Posterior cingulate gyrus (tissue), 11 donors: ENCODE measurements at places on chromosomes 11 and 22.

GRCh38 chr22:49789289-49790141, 38.2 kb downstream of the BRD1 start:
- no peak for DNase-seq

DNA sequence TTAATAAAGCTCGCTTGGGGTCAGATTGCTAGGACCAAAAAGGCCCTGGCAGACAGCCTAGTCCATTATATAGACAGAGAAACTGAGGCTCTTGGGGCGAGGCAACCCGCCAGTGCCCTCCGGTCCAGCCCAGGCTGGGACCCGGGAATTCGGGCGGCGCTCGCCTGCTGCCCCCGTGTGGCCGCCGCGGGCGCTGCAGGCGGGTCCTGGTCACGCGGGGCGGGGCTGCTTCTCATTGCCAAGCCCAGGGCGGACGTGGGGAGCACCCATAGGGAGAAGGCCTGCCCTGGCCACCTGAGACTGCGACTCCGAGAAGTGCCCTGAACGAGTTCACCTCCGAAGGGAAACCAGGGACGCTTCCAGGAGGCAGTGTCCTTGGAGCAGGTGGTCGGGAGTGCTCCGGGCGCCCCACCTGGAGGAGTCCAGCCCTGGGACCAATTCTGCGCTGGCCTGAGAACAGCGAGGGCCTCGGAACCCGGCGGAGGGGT, 36.0 kb upstream of the CSNK1E start:
- DNase-seq, result peak; percentile 74

GRCh38 chr11:128522943-128523518, 64.3 kb downstream of the ETS1 start:
- no peak for DNase-seq

DNA sequence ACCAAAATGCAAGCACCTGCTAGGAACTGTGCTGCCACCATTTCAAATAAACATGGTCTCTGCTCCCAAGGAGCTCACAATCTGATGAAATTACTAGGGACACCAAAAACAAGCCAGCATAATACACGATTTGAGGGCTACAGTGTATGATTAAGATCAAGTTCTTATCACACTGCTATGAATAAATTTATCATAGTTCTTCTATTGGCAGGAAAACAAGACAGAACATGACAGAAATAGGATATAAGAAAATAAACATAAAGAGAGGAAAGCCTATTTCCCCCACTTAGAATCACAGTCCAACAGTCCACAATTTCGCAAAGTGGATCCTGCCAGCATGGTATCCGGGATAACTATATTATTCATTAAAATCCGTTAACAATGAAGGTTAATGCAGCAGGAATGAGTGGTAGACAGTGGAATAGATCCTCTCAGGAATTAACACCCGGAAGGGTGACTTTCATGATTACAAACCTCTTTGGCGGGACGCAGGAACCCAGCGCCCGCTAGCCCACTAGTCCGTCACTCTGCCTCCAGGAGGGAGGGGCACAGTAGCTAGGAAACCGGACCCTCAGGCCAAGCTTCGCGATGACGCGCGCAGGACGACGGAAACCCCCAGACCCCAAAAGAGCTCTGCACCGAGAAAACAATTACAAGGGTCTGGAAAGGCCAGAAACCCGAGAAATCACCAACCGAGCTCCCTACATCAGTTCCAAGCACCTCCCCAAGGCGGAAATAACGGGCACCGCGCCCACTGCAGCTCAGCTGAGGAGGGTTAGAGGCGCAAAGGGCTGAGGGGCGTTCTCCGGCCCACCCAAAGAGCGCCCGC, 607 bp downstream of the CCDC82 start:
- peak; percentile 10 for DNase-seq

- DNase-seq, result no peak
Observed at GRCh38 chr22:44180706-44181032, at the start of gene PARVG. Gene PARVG, plus strand, starts transcription at chr22:44180925. Its CDS starts 2,405 bp downstream, at chr22:44183330.

DNA sequence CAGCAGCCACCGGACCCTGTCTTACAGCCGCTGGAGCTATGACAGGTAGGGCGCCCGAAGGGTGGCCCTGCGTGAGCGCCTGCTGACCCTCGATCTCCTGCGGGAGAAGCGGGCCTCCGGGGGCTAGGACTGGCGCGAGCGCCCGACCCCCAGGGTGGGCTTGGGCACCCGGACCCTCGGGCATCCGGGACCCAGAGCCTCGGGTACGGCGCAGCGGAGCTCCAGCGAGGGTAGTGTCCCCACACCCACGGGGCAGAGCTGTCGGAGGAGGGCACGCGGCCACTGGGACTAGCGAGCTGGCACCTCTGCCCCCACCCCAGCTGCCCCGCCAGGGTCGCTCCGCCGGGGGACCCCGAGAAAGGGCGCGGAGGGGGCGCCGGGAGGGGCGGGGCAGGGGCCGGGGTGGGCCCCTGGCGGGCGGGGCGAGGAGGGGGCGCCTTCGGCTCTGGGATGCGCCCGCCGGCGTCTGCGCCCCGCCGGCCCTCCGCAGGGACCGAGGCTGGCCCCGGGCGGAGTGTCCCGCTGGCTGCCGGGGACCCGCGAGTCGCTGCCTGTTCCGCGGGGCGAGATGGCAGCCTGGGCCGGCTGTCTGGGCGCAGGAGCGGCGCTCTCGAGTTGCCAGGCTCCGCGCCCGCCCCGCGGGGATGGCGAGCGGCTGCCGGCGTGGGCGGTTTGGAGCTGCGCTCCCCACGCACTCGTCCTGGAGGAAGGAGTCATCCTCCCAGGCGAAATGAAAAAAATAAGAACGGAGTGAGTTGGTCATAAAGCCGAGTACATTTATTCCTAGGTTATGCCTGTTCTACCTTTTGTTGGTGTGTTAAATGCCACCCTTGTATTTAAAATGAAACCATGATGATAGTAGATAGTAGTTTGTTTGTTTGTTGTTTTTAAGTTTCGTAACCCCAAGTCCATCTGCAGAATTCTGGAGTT, 32.4 kb downstream of the EIF3F start:
- DNase-seq, result peak; percentile 87

DNA sequence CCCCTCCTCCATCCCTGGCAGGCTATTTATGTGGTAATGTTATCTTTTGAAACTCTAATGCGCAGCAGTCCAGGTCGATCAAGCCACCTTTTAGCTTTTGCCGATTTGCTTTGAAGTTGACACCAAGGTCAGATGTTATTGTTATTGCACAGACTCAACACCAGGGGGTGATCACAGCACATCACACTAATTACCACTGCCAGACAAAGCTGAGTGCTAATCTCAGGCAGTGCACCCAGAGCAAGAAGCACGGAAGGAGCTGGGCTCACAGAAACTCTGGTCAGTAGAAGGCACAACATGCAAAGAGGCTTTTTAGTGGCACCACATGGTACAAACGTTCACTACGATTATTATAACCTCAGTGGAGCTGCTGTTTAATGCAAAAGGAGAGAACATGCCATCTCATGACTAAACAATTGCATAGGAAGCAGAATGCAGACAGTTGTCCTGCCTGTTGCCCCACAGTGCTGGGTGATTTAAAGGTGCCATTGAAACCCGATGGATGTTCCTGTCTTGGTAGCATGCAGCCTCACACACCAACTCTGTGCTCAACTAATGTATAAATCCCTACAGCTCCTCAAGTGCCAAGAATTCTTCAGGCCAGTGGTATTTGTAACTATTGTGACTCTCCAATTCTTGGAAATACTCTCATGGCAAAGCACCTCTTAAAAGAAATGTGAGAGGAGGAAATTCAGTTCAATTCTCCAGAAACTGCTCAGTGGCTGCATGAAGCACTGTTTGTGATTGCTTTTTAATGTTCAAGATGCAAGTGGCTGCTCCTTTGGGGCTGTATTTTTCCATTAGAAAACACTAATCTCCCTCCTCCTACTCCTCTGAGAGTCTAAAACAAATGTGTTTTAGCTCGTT, 353.9 kb upstream of the DDI1 start:
- DNase-seq, result peak; percentile 61

DNA sequence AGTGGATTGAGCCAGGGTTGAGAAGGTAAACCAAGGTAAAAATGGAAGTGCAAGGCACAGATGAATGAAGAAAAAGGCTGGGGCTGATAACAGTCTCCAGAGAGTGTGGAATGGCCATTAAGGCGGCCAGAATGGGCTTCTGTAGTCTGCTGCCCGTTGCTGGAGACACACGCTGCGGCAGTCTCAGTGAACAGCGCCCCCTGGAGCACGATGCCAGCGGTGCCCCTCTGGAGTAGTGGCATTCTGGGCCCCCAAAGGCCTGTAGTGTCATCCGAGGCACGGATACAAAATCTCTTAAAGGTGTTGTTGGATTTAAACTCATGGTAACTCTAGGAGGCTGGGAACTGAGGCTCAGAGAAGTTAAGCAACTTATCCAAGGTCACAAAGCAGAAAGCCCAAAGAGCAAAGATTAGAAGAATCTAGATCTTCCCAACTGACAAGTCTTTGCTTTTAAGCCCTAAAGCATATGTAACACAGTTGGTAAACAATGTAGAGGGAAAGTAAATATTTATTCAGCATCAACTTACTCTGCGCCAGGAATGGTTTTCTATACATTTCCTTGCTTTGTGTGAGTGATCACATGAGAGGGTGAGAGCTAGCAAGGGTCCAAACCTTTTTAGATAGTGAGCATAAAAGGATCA, 18.2 kb downstream of the KCNJ1 start:
- no peak for DNase-seq

GRCh38 chr11:827146-827896, 398 bp upstream of the CRACR2B start:
- DNase-seq, result no peak

DNA sequence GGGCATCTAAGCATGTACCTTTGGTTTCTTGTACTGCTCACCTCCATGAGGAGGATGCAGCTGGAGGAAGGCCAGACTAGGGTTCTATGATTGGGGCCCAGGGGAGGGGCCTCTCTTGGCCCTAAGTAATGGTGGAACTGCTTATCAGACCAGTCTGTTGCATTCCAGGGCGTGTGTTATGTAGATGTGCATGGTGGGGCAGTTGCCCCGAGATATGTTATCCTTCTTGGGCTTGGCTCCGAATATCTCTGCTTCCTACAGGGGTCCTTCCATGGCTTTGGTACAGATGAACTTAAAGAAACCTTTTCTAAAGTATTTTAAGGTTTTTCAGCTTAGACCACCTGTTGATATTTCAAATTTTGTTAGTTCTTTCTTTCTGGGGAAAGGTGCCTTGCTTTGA, 126.0 kb downstream of the SWAP70 start:
- no peak for DNase-seq

GRCh38 chr11:115617767-115618166, 113.6 kb upstream of the CADM1 start:
- DNase-seq, result no peak

DNA sequence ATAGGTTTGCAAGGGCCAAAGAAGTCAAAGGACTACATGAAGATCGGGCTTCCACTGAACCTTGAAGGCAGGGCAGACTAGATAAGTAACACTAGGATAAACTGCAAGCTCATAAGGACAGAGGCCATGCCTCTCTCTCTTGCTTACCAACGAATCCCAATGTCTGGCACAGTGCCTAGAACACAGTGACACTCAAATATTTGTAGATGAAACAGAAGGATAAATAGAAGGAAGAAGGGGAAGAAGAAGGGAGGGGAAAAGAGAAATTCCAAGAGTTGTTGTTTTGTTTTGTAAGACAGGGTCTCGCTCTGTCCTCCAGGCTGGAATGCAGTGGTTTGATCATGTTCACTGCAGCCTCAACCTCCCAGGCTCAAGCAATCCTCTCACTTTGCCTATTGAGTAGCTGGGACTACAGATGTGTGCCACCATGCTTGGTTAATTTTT, 26.9 kb downstream of the SIK3 start:
- no peak for DNase-seq

DNA sequence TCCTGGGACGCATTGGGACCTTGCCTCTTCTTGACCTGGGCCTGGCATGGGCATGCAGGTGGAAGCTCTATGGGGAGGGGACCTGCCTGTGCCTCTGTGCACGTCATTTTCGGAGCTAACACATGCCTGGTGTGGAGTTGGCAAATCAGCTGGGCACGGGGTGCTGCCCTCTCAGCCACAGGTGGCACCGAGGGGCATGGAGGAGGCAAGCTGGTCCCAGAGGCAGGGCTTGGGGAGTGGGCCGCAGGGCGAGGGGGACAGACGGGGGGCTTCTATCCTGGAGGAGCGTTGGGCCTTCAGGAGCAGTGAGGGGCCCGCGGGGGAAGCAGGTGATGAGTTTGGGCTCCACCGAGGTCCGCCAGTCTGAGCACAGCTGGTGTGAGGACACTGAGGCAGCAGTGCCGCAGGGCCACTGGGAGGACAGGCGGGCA, 362.0 kb downstream of the TBC1D22A start:
- no peak for DNase-seq

DNA sequence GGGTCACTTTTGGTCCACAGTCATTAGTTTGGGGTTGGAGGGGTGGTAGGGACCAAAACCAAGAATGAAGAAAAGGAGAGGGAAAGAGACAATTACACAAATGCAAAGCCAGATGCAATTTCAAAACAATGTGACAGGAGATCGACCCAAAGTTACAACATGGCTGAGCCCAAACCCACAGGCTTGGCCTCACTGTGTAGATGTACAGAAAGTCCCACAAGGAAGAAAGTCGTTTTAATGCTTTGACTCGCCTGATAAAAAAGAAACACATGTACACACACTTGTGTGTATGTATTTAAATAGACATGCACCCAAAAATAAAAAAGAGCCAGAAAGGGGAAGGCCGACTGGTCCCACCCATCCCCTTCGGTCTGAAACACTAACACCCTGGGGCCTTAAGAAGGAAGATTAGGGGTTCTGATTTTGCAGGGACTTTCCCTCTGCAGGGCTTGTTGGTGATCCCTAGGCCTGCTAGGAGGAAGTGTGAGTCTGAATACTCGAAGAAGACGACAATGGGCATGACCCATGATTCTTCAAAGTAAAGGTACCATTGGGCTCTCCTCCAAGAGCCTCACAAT, 104.1 kb downstream of the ETS1 start:
- DNase-seq, result no peak

- DNase-seq, result no peak
Observed at GRCh38 chr11:66986178-66986545, 11.1 kb downstream of the C11orf86 start.

DNA sequence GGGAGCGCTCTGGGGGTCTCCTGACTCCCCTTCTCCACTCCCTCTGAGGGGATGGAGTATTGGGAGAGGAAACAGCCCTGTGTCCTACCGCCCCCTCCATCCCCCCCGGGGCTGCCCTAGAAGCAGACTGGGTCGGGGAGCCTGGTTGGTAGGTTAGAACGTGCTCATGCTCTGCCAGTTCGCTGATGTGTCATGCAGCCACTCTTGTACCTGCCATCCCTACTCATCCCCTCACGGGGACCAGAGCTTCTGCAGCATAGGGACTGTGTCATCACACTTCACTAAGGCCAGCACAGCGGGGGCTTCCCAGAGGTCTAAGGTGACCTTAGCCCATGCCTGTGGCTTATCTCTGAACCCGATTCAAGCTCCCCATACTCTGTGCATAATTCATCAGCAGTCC, 4.7 kb downstream of the KCNJ1 start:
- no peak for DNase-seq
